ENCODE measurements at places on chromosomes 3 and 15. TPM values are rescaled to one million over a fixed set of nuclear protein-coding genes. Genes with fewer than 3 reads are reported as not detected.

DLEC1 gene
- 0.06 TPM for polyA plus RNA-seq

NOX5 gene
- 0.86 TPM for polyA plus RNA-seq

C3orf85 gene
- polyA plus RNA-seq = not detected

DNA sequence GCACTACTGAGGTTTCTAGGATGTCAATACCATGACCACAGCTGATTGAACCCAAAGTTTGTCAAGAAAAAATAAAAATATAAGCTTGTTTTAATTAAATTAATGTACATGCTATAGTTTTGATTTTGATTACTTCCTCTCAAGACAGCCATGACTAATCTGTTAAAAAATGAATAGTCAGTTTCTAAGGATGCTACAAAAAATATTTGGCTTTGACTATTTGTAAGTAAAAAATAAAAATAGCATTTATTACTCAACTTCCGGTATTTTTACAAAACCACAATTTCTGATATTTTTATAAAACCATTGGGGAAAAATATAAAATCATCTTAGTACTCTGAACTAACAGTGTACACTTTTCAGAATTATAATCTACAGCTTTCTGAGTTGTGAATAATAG lies 12.1 kb upstream of the TEX9 start:
- DNase-seq = no peak

GRCh38 chr3:32392536-32393302 lies 1.1 kb downstream of the CMTM7 start:
- DNase-seq = no peak

- DNase-seq = no peak
Measured at GRCh38 chr3:64658001-64658400, 29.8 kb downstream of the ADAMTS9 start.

DNA sequence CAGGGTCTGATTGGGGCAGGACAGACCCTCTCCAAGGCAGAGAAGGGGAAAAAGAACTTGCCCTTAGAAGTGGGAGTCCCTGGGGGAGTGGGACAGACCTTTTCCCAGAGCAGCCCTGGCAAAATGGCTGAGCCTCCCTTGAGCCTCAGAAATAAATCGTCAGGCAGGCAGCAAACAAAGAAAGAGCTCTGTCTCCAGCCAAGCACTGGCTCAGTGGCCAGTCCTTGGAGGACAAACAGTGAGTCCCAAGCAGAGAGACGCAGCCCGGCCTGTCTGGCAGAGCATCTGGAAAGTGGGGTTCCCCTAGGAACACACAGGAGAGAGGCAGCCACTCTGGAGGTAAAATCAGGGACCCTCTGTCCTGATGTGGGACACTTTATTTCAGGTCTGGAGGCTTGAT lies 1.8 kb downstream of the SLC6A1 start:
- no peak for DNase-seq

Measured in BJ (cell line).